Skeletal muscle cell (primary cell): ENCODE measurements at places on chromosomes 2 and 18.

DNA sequence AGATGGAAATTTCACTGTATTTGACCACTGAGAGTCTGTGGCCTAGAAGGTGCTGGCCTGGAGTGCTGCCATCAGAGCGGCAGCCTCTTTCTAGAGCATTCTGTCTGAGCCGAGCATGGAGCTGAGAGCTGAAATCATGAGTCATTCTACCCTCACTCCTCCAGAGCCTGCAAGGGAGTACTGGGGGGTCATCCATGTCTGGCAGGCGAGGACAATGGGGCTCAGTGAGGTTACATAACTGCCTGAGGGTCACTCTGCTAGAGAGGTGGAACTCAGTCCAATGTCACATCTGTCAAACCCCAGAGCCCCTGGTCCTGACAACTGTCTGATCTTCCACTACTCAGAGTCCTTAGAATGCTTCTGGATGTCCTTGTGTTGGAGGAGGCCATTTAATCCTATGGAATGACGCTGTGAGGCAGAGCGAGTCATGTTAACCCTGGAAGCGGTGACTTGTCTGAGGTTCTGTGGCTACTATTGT is 65.3 kb downstream of the HAUS1 start:
- DNase-seq: no peak

DNA sequence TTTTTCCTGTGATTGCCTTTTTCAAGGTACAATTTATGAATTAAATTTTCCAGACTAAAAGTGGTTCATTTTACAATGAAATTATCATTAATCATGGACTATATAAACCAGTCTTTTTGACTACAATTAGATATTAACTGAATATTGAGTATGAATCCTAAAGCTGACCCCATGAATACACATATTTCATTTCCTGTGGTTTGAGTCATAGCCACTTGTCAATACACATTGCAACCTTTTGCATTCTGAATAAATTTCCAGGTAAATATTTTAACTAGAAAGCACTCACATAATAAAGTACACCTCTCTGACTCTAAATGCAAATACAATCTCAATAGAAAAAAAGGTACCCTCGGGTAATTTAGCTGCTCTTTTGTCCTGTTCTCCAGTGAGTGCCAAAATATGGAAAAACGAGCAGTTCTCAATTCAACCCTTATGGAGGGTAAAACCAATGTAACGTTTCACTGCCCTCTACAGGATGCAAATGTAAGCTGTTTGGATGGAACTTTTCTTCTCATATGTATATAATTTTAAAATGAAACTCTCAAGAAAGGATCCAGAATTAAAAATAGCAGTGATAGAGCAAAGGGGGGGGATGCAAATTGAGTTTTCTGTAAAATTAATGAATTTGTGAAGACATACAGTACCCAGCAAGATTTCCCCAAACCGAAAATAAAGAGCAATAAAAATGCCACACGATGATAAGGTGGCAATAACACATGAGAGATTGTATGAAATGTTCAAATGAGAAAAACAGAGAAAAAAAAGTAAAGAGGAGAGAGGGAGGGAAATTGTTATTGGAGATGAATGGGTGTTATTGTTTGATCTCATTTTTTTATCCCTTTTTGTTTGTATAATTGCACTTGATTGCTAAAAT is 1795.7 kb upstream of the PIK3C3 start:
- DNase-seq: no peak

DNA sequence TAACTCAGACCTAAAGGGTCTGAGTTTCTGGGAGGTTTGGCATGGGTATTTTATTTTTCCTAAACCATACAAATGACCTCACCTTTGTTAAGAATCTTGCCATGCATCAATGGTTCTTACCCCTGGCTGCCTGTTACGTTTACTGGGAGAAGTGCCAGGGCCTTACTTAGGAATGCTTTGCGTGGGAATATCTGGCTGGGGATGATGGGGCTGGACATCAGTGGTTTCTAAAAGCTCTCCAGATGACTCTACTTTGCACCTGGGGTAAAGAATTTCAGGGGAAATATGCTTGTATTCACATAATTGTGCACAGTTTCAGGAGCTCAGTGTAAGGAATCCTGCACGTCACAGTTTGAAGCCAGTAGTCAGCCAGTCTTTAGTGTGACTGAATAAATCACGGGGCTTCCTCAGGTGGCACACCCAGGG is 18.2 kb upstream of the DAW1 start:
- DNase-seq: peak; percentile 98

DNA sequence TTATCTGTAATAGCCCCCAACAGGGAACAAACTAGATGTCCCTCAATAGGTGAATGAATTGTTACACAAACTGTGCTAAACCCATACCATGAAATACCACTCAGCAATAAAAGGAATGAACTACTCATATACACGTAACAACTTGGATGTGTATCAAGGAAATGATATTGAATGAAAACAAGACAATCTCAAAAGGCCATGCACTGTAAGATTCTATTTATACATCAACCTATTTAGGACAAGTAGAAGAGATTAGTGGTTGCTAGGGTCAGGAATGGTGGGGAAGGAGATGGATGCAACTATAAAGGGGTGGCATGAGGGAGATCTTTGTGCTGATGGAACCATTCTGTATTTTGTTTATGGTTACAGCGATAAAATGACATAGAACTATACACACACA is 47.1 kb downstream of the KANSL3 start:
- DNase-seq: no peak

DNA sequence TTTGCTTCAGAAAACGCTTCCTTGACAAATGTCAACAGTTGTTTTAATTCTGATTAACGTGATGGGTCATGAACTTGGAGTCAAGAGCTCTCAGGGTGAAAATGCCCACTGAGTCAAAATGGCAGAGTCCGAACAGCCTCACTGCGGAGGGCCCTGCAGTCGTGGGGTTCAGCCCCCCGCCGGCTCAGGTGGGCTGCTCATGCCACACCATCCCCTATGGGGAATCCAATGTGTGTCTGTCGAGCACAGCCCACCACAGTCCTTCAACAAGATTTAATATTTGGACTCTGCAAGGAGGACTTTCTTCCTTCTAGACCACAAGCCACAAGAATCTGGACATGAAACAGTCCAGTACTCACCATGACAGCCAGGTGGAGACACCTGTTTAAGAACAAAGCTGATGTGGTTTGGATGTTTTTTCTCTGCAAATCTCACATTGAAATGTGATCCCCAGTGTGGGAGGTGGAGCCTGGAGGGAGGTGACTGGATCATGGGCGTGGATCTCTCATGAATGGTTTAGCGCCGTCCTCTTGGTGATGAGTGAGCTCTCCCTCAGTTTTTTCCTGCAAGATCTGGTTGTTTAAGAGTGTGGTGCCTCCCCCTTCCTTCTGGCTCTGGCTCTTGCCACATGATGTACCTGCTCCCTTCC is 201.0 kb downstream of the NDUFA10 start:
- no peak for DNase-seq

- DNase-seq: no peak
Observed at GRCh38 chr18:70405052-70405451, 116.2 kb downstream of the SOCS6 start.

- no peak for DNase-seq
Observed at GRCh38 chr2:103152556-103152955, 390.7 kb downstream of the TMEM182 start.

DNA sequence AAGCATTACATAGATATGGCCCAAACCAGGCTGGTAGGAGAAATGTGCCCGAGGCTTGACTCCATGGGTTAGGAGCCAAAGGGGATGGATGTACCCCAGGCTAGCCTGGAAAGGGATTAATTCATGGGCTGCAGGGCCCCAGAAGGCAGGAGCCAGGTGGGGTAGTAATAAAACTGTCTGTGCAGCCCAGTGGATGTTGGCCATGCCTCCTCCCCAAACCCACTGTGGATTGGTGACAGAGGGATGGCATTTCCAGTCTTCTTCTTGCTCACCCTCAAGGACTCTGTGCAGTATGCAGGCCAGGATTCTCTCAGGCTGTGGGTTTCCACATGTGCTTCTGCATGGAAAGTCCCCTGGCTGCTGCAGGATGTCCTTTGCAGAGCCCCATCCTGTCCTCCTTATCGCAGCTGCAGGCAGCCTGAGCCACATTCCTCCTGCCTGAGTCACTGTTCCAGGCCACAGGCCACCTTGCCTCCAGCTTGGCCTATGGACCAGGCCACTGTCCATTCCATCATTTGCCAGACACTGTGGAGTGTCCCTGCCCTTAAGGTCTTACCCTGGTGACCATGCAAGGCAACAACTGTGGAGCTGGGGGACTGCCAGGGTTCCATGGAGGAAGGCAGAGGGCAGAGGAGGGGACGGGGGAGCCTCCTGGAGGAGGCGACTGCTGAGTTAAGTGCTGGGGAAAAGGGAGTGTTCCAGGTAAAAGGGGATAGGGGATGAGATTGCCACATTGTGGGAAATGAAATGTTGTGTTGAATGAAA is 38.9 kb downstream of the INO80C start:
- peak; percentile 29 for DNase-seq

GRCh38 chr2:12910431-12910830 is 193.7 kb downstream of the TRIB2 start:
- DNase-seq: no peak

DNA sequence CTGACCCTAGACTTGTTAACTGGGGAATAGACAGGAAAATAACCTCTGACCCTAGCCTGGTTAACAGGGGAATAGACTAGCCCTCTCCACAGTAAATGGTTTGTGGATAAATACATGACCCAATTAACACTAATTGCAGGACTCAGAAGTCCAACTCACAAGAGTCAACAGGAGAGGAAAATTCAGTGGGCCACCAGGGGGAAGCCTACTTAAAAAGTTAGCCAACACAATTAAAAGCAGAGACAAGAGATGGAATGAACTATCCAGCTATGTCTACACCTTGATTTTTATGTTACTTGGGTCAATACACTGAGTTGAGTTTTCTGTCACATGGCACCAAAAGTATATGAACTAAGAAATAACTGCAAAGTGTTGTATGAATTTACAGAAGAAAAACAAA is 158.8 kb upstream of the SLC39A10 start:
- no peak for DNase-seq

GRCh38 chr18:57984490-57985115 is 59.4 kb upstream of the NEDD4L start:
- DNase-seq: no peak

GRCh38 chr2:21372654-21373053 is 248.9 kb downstream of the TDRD15 start:
- DNase-seq: no peak

- peak; percentile 94 for DNase-seq
Observed at GRCh38 chr18:22674272-22674671, 256.6 kb upstream of the CTAGE1 start.

GRCh38 chr2:13524492-13524891 is 807.8 kb downstream of the TRIB2 start:
- no peak for DNase-seq

- no peak for DNase-seq
Observed at GRCh38 chr2:172437419-172438341, 10.3 kb downstream of the ITGA6 start.

- DNase-seq: no peak
Observed at GRCh38 chr2:128594953-128595677, 276.4 kb upstream of the HS6ST1 start.

- no peak for DNase-seq
Observed at GRCh38 chr18:63158012-63158631, 161.4 kb downstream of the BCL2 start.

DNA sequence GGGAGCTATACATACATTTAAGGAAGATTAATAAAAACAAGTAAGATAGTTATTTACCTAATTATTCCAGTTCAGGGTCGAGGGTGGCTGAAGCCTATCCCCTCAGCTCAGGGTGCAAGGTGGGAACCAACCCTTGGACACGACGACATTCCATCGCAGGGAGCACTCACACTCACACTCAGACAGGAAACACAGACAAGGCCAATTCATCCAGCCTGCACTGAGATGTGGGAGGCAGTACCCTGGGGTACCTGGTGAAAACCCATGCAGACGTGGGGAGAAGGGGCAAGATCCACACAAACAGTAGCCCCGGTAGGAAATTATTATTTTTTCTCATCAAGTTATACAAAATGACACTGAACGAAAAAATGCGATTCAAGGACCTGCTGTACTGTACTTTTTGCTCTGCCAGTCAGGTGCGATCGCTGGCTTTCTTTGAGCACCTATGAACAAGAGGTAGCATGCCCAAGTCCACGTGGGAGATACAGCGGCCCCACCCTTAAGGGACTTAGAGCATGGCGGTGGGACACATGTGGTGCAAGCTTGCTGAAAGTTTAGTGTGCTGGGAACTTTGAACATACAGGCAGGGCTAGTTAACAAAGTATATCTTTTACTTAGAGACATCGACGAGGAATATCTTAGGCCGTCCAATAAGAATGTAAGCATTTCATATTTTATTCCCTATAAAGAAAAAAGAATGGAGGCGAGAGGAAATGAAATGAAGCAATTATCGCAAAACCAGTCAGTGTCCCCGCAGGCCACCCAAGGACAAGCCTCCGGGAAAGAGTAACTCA is 624 bp downstream of the METTL8 start:
- no peak for DNase-seq

DNA sequence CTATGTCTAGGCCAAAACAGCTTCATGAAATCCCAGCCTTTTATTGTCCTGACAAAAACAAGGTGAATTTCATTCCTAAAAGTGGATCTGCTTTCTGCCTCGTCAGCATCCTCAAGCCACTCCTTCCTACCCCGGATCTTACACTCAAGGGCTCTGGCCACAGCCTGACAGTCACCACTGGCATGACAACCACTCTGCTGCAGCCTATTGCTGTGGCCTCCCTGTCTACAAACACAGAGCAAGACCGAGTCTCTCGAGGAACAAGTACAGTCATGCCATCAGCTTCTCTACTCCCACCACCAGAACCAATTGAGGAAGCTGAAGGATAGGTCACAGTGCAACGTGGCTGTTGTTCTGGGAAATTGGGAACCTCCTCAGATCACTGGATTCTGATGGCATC is 106.1 kb downstream of the ICA1L start:
- DNase-seq: no peak

- DNase-seq: no peak
Observed at GRCh38 chr2:16271231-16271896, 331.0 kb downstream of the MYCN start.

- DNase-seq: no peak
Observed at GRCh38 chr2:151630372-151630771, 103.9 kb downstream of the NEB start.

GRCh38 chr2:112685271-112685884 is 35.4 kb upstream of the NT5DC4 start:
- no peak for DNase-seq
